ENCODE measurements at places on chromosomes 4 and X. TPM values are rescaled to one million over a fixed set of nuclear protein-coding genes. Genes with fewer than 3 reads are reported as not detected.

The PABPC4L gene
- polyA plus RNA-seq, result 0.07 TPM

GRCh38 chrX:11381464-11381863, 88.3 kb downstream of the AMELX start:
- DNase-seq, result no peak

The SRPX gene
- 15.3 TPM for polyA plus RNA-seq

The FRAS1 gene
- 0.28 TPM for polyA plus RNA-seq

DNA sequence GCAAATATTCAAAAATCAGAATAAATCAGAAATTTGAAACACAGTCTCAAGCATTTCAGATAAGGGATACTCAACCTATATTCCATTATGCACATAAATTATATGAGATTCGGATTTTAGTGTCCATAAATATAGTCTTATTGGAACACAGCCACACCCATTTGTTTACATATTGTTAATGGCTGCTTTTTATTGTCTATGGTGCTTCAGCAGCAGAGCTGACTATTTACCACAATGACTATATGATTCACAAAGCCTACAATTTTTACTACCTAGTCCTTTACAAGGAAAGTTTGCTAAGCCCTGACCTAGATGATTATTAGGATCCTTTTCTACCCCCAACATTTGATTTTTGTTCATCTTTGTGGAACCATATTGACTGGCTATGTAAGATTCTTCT, 63.9 kb downstream of the IL1RAPL1 start:
- DNase-seq, result no peak

GRCh38 chrX:35122756-35123155, 180.2 kb downstream of the FAM47B start:
- DNase-seq, result no peak

- DNase-seq, result no peak
Measured at GRCh38 chrX:115013705-115014104, 3.7 kb downstream of the IL13RA2 start.

The SMIM20 gene
- polyA plus RNA-seq, result 25.0 TPM

The S100P gene
- polyA plus RNA-seq, result 2.9 TPM

The DGKK gene
- polyA plus RNA-seq, result not detected

GRCh38 chrX:18891548-18891945, 92.4 kb downstream of the PHKA2 start:
- no peak for DNase-seq

All from liver (tissue), 10 donors.